ENCODE measurements at places on chromosomes 3 and 15.

DNA sequence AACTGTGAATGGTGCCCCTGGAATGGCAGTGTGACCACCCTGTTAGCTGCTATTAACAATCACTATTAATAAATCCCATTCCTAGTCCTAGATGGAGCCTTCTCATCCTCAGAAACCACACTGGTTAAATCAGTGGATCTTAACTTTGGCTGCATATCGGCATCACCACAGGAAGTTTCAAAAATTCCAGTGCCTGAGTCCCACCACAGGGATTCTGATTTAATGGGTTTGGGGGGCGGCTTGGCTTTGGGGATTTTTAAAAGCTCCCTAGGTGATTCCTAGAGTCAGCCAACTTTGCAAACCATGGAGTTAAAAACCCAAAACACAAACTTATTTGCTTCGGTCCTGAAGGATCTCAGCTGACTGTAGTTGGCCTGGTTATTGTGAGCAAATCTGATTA lies 3.1 kb downstream of the FAM107A start:
- no peaks in the 10 kb centered on the region for H3K4me1 ChIP-seq
- DNase-seq: no peak
- H3K27ac ChIP-seq: no peak overlapping the region
- H3K36me3 ChIP-seq: no peaks in the 10 kb centered on the region
- H3K27me3 ChIP-seq: no peaks in the 10 kb centered on the region

DNA sequence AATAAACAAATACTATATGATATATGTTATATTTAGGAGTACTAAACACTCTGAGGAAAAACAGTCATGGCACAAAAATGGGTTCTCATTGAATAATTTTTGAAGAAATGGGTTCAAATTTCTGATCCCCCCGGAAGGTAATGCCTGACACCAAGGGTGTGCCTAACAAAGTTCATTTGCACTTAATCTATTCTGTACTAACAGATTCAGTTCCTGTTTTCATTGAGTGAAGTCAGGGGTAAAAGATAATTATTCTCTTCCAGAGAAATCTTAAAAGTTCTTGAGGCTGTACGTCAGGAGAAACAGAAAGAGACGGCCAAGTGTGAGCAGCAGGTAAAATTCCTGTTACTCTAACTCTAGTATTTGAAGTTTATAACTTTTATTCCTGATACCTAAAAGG lies 34.5 kb upstream of the TMEM42 start:
- H3K36me3 ChIP-seq: no peaks in the 10 kb centered on the region
- DNase-seq: no peak
- no peaks in the 10 kb centered on the region for H3K27me3 ChIP-seq
- no peak overlapping the region for H3K4me3 ChIP-seq

DNA sequence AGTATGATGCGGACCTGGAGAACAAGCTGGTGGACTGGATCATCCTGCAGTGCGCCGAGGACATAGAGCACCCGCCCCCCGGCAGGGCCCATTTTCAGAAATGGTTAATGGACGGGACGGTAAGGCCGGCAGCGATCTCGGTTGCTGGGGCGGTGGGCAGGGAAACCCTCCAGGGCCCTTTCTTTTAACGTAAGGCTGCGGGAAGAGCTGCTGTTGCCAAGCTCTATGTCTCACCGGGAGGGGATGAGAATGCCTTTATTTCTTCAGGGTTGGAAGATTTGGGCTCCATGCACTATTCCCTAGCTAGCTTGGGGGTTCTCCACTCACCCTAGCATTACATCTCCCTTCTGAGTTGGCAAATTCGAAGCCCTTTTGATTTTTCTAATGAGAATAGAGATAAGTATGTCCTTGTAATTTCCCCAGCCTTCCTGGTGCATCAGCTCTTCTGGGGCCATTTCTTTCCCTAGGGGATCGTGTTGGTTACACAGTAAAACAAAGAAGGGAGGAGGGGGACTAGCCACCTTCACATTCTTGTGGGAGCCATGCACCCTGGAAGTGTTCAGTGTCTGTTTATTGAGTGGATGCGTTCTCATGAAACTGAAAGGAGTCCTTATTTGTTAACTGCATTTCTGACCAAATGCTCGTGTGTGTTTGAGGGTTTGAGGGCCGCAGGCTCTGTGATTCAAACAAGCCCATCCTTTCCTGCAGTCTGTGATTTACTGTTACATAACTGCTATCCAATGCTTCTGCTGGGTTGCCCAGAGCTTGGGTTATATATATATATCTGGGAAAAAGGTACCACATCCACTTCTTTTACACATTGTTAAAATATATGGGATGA lies 982 bp downstream of the TAGLN3 start:
- peak overlapping the region; percentile 55 for H3K4me3 ChIP-seq
- no peak overlapping the region for H3K27ac ChIP-seq
- no peaks in the 10 kb centered on the region for H3K4me1 ChIP-seq
- DNase-seq: no peak

DNA sequence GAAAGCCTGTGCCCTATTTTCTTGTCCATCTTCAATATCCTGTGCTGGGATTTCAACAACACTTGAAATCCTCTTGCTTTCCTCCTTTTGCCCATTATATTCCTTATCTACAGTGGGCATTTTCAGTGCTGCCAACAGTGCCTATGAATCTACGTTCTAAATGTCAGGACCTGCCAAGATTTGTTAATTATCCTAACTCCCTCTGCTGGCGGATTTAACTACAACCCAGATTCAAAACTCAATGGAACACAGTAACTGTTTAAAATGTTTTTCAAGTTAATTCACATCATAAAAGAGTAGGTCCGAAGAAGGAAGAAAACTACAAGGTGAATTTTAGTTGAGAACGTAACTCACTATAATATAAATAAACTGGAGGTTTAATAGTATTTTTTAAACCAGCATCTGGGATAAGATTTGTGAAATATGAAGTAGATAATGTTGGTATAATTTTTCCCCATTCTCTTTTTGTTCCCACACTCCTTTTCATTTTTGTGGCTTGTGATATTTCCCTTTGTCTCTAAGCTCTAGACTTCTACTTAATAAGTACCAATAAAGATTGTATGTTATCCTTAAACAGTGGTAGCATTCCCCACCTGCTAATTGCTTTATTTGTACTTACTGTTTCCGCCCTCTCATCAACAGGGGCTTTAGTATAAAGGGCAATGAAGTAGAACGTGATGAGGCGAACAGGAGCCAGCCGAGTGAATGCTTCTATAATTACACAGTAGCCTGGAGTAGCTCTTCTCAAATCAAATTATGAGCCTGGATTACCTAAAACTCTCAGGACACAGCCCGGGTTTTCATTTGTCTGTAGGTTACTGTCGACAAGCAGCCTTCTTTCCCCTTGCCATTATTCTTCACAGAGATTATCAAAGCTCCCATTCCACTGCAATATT lies 302.5 kb upstream of the ATP11B start:
- no peak overlapping the region for H3K4me3 ChIP-seq
- H3K27ac ChIP-seq: no peak overlapping the region
- H3K27me3 ChIP-seq: no peaks in the 10 kb centered on the region

DNA sequence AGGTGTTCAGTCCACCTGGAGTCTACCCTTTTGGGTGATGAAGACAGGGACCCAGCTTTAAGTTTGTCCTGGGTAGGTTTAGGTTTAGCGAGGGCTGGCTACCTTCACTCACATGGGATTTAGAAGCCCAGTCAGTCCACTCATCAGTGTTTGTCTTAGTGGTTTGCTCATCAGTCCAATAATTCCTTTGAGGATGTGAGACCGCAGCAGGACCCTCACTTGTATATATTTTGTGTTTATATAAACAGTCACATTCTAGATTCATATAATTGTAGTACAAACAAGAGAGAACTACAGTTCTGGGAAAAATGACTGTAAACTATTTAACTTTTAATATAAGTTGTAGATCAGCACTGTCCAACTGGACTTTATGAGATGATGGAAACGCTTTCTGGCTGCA lies 18.2 kb downstream of the EFCC1 start:
- H3K27ac ChIP-seq: no peak overlapping the region
- no peak overlapping the region for H3K4me3 ChIP-seq
- no peaks in the 10 kb centered on the region for H3K27me3 ChIP-seq
- DNase-seq: no peak
